ENCODE measurements at places on chromosomes 5 and 9.

- no peak for DNase-seq
Observed at GRCh38 chr9:126298063-126298801, 28.4 kb upstream of the MVB12B start.

- DNase-seq: peak; percentile 92
Observed at GRCh38 chr9:72041775-72042194, 18.6 kb downstream of the C9orf57 start.

DNA sequence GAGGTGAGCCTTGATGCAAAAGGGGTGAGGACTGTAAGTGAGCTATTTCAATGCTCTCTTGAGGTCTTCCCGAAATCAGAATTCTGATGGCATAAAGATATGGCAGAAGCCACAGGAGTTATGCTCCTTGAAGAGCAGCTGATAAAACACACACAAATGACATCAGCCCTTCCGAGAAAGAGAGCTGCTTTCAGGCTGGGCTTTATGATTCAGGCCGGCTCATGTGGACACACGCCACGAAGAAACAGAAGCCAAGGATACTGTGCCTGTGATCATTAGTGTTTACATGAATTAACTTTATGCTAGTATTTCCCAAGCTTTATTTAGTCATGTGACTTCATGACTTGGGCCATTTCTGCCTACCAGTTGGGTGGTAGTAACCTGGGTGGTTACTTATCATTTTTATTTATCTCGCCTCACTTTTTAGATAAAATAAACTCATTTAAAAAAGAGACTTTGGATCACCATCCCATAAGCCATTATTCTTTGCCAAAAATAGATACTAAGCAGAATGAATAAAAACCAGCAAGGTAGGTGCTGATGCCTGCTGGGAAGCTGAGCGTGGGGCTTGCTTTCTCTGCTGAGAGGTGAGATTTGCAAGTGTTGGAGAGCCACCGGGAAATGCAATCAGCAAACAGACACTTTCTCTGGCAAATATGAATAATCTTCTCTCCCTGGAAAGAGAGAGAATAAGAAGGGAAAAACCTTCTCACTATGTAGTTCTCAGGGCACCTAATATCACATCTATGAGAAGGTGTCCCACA, 73.0 kb upstream of the SLC25A51 start:
- DNase-seq: no peak

DNA sequence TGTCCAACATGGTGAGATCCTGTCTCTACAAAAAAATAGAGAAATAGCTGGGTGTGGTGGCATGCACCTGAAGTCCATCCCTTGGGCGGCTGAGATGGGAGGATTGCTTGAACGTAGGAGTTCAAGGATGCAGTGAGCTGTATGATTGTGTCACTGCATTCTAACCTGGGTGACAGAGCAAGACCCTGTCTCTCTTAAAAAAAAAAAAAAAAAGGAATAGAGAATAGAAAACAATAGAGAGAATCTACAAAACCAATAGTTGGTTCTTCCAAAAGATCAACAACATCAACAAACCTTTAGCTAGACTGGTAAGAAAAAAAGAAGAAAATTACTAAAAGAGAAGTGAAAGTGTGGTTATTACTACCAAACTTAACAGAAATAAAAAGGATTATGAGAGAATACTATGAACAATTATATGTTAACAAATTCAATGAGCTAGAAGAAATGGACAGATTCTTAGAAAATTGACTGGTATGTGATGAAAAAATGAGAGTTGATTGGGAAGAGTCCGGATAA, 8.1 kb upstream of the SLC38A9 start:
- no peak for DNase-seq

GRCh38 chr5:145293716-145294115, 541.4 kb downstream of the PRELID2 start:
- DNase-seq: no peak

DNA sequence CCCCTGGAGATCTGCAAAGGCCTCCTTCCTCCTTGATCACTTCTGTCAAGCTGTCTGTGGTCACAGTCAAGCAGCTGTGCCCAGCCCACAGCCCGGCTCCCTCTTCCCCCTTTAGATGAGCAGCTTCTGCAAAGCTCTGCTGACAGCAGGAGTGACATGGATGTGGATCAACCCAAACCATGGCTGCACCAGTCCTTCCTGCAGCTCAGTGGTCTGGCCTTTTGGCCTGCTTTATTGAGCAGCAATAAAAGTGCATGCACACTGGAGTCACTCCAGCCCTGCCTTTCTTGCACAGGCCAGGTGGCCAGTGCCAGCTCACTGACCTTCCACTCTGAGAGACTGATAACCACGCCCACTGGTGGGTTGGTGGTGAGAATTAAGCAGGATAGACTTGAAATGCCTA, 91.3 kb upstream of the OTULINL start:
- no peak for DNase-seq

DNA sequence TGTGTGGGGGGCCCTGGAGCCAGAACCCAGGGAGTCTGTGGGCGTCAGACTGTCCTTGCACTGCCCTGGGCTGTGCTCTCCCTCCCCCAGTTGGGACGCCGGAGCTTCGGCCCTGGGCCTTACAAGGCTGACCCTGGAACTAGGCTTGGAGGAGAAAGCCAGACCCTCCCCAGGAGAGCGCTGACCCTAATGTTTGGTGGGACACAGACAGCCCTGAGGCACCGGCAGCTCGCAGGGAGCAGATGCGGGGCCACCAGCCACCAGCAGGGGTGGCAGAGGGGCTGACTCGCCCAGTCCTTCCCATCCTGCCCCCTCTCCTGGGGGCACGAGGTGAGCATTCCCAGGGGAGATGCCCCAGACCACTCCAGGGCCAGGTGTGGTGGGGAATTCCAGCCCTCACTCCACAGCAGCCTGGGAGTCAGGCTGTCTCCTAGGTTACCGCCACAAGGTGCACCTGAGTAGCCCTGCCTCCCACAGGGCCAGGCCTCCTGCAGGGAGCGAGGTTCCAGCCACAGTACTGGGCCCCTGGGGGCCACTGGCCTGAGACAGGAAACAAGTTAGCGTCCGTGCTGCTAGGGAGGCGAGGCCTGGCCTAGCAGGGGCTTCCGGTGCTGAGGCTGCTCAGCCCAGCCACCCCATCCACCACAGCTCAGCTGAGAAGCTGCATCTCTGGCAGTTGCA, 134.6 kb downstream of the OLFM1 start:
- DNase-seq: no peak

- DNase-seq: peak; percentile 84
Observed at GRCh38 chr9:77885104-77885672, 146.4 kb downstream of the GNAQ start.

DNA sequence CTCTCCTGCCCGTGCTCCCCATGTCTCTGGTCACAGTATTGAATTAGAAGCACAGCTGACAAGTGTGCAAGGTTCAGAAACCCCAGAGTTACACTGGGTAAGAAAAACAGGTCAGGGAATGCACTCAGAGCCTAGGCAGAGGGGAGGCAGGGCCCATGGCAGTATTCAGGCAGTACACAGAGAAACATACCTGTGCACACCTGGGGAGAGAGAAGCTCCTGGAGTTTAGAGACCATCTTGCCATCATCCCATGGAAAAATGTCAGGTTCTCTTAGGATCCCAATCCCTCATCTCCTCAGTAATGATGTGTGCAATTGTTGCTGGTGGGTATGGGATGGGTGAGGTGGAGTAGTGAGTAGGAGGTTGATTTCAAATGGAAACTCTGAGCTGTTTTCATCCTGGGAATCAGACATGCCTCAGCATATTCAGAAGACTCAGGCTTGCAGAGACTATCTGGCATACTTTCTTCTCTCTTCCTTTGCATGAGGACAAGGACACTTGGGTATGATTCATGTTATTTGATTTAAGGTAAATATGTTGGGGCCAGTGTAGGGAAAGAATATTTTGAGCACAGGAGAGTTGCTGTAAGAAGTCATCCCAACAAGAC, 228.5 kb downstream of the ESM1 start:
- no peak for DNase-seq

- DNase-seq: no peak
Observed at GRCh38 chr9:134892221-134892620, 11.6 kb downstream of the FCN2 start.

DNA sequence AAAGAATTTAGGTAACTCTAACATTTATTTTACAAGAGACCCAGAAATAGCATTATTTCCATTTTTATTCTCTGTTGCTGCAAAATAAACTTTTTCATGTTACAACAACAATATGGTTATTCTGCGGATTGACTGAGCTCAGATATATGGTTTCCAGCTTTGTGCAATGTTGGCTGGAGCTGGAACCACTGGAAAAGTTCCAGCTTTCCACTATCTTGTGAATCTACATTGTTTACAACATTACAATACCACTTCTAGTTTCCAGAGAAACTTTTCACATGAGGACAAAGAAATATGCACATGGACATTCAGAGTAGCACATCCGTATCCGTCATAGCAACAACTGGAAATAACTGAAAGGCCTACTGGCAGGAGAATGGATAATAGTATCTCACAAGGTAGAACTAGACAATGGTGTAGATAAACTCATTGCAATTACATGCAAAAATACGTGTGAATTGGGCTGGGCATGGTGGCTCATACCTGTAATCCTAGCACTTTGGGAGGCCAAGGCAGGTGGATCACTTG, 436.1 kb upstream of the ADAMTS16 start:
- DNase-seq: no peak

DNA sequence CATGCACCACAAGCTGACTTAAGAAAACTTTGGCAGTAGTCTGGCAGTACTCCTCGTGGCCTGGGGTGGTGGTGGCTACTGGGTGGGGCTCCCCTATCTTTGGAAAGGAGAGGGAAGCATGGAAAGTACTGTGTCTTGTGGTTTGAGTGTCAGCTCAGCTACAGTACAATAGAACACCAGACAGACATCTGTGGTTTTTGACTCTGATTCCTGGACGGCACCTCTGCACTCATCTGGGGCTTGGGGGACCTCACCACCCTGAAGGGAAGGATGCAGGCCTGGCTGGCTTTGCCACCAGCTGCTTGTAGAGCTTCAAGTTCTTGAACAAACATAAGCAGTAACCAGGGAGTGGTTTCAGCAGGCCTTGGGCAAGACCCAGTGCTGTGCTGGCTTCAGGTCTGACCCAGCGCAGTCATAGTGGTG, 40.6 kb downstream of the TNFSF8 start:
- DNase-seq: peak; percentile 18

DNA sequence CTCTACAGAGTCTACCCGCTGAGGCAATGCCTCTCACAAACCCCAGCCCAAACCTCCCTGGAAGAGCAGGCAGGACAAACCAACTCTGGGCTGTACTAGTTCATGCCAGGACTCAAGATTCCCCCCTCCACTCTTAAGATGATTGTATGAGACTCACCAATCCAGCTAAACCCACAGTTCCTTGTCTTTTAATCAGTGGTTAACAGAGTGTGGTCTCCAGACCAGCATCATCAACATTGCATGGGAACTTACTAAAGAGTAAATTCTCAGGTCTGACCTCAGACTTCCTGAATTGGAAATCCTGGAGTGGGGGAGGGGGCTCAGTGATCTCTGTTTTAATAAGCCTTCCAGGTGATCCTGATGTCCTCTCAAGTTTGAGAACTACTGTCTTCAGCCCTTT, 240.9 kb downstream of the GAS1 start:
- no peak for DNase-seq

DNA sequence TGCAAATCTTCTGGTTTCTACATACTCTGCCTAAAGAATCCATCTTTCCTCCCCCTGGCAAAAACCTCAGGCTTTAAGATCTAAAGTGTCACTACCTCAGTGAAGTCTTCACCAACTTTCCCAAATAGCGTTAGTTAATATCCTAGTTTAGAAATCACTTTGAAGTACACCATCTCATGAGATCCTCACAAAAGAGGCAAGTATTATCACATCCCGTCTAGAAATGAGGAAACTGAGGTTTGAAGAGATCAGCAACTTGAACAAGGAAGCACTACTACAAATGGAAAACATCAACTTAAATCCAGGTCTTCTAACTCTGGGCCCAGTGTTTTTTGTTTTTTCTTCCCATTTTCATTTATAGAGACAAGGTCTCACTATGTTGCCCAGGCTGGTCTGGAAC, 4.6 kb downstream of the AP3B1 start:
- no peak for DNase-seq

- no peak for DNase-seq
Observed at GRCh38 chr9:116694785-116695291, 7.7 kb downstream of the TRIM32 start.

DNA sequence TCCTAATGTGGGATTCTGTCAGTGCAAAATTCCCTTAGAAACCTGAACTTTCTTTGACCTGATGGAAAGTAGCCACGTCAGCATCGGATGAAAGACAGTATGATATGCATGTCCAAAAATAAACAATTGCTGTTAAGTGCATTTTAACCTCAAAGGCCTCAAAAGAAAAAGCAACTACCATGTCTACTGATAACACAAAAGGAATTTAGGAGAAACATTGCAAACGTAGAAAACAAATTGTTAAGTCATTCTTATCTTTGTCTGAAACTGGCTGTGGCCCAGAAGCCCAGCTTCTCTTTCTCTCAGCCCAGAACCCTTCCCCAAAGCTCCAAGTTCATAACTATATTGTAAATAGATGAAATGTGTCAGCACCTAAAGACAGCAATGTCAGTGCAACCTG, 11.1 kb upstream of the LHFPL2 start:
- DNase-seq: no peak

DNA sequence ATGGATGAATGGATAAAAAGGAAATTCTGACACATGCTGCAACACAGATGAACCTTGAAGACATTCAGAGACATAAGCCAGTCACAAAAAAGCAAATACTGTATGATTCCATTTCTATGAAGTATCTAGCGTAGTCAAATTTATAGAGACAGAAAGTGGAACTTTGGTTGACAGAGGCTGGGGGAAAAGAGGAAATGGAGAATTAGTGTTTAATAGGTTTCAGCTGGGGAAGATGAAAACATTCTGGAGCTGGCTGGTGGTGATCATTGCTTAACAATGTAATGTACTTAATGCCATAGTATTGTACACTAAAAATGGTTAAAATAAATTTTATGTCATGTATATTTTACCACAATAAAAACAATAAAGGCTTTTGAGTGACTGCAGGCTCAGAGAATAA, 24.2 kb downstream of the PPIC start:
- DNase-seq: no peak

DNA sequence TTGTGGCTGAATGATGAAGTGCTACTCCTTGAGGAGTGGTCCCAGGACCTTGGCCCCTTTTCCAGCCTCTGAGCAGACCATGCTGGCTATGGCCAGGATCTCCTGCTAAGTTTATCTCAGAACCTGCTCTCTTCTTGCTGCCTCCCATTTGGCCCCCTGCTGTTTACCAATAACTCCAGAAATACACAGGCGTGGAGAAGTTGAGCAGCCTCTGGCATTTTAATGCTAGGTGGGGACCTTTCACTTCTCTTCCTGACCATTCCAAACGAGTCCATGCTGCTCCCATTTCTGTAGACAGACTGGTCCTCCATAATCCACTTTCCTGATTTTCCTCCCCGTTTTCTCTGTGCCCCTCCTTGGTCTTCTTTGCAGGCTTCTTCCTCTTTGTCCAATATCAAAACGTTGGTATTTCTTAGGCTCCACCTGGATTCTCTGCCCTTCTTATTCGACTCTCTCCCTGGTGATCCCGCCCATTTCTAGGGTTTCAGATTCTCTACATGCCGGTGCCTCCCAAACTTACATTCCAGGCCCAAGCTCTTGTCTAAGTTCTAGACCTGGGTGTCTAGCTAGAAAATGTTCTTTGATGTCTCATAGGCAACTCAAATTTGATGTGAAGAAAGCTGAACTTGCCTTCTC, 33.4 kb upstream of the TNFAIP8 start:
- DNase-seq: no peak

GRCh38 chr5:101364469-101364868, 461.4 kb upstream of the ST8SIA4 start:
- DNase-seq: peak; percentile 66

GRCh38 chr5:15366676-15367391, 133.1 kb upstream of the FBXL7 start:
- DNase-seq: no peak
